LHCN-M2 (cell line): ENCODE measurements at places on chromosomes 2 and 18. TPM values are rescaled to one million over a fixed set of nuclear protein-coding genes. Genes with fewer than 3 reads are reported as not detected.

DNA sequence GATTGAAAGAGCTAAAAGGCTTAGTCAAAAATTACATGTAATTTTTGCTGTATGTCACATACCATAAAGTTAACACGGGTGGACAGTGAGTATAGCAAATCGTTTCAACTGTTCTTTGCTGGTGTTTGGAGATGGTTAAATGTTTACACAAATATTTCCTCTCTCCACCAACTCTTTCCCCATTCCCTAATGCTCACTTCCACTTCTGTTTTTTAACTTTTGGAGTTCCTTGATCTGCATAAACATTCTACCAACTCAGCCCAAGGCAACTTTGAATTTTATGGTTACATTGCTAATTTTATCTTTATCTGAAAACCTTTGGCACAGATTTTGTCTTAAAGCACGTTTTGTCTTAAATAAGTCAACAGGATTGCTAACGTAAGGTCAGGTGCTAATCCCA, 1.9 kb upstream of the SPOPL start:
- DNase-seq: no peak

DNA sequence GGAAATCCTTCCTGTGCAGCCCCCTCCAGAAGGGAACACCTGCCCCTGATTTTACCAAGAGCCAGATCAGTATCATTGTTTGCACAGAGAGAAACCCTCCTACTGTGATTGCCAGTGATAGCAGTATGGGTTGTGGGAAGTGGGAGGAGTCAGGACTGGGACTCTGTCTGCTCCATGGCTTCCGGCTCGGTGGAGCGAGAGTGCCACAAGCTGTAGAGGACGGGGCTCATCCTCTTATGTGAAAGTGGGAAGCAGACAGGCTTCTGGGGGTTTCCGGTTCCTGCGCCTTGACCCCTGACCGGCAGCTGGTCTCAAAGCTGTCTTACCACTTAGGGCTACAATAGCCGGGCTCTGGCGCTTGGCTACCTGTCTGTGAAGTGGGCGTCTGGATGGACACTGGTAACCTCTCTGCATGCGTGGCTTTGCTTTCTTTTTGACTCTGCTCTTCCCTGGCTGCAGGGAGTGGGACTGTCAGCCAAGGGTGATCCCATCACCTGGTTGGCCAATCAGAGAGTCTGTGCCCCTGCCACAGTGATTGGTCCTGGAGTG, 79.7 kb downstream of the BCL2L11 start:
- DNase-seq: no peak

DNA sequence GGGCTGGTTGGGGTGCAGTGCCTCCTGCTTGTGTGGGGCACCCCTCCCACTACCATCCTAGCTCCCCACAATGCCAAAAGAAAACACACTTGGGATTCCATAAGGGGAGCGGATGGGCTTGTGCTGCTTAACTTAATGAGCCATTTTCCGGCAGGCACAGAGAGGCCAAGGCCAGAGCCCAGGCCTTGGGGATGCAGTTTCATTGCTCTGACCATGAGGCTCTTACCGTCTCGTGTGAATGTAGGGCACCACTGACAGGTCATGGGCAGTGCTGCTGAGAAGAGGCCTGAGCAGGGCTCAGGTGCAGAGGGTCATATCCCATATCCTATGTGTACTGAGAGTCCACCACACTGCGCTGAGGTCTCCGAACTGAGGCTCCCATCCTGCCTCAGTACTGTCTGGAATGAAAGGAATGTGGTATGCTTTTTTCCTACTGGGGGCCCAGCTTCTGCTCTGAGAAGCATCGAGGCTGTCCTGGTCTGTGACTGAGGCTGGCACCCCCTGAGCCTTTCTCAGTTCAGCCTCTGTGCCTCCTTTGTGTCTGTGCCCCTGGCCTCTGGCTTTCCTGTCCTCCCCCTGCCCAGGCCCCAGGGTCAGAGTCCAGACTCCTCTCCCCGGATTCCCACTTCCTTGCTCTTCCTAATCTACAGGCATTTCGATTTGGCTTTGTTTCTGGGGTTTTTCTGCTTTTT, 45.2 kb upstream of the MAPRE3 start:
- no peak for DNase-seq

- no peak for DNase-seq
These were observed 2.3 kb downstream of the RBBP8 start for GRCh38 chr18:22935431-22935830.

DNA sequence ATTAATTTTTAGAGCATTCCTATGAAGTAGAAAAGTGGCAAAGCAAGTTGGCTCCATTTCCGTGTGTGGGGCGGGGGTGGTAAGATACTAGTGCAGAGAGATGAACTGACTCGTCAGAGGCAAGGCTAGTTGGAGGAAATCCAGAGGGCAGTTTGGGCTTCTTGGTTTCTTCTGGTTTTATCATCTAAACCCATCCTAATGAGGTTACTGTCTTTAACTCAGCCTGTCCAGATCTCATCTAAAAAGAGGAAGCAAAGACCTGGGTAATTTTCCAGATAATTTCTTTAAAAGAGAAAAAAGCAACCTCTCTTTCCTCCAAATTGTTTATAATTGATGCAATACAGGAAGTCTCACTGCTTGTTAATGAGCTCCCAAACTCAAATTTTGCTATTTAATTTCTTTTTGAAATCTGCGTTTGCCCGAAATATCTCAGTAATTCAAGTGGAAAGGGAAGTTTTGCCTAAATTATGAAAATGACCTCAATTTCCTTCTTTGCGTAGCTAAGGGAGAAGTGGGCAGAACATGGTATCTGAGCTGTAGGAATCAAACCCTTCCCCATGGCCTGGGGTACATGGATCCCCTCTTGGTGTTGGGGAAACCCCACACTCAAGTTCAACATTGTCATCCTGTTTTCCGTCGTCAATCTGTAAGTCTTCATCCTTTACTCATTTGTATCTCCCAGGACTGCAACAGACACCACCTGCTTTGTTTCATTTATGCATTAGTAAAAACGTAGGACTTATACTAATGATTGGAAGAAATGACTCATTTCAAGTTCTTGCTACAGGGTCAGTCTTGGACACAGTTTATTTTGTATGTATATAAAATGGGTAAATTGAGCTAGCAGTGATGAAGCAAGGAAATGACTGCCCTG, 89.1 kb upstream of the KLF7 start:
- peak; percentile 62 for DNase-seq

DNA sequence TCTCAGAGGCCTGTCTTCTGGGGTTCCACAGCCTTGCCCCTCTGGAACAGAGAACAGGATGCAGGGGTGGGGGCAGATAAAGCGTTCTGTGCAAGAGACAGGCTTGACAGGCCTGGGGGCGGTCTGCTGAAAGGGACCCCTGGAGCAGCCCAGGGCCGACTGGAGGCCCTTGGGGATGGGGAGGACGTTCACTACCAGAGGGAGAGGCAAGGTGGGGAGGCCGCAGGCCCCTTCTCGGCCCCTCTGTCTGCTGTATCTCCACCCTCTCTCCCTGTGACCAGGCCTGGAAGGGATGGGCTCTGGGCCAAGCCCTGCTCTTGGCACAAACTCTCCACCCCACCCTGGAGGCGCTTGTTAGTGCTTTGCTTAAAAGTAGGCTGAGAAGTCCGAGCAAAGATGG, 27.3 kb upstream of the INHBB start:
- DNase-seq: no peak

GRCh38 chr18:39441648-39442047, 1876.0 kb upstream of the CELF4 start:
- no peak for DNase-seq

DNA sequence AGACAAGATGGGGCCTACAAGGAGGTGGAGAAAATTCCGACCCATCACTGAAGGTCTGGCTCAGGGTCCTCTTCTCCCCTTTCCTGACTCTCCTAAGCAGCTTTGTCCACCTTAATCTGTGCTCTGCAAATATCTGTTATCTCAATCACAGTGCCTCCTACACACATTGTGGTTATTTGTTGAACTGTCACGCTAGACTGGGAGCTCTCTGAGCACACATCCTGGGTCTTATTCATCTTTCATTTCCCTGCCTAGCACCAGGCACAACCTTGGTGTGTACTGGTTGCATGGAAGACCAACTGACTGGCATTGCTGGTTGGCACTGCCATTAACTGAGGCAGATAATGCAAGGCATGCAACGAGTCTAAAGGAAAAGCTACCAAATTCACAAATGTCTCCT, 122.9 kb upstream of the ST6GAL2 start:
- no peak for DNase-seq

DNA sequence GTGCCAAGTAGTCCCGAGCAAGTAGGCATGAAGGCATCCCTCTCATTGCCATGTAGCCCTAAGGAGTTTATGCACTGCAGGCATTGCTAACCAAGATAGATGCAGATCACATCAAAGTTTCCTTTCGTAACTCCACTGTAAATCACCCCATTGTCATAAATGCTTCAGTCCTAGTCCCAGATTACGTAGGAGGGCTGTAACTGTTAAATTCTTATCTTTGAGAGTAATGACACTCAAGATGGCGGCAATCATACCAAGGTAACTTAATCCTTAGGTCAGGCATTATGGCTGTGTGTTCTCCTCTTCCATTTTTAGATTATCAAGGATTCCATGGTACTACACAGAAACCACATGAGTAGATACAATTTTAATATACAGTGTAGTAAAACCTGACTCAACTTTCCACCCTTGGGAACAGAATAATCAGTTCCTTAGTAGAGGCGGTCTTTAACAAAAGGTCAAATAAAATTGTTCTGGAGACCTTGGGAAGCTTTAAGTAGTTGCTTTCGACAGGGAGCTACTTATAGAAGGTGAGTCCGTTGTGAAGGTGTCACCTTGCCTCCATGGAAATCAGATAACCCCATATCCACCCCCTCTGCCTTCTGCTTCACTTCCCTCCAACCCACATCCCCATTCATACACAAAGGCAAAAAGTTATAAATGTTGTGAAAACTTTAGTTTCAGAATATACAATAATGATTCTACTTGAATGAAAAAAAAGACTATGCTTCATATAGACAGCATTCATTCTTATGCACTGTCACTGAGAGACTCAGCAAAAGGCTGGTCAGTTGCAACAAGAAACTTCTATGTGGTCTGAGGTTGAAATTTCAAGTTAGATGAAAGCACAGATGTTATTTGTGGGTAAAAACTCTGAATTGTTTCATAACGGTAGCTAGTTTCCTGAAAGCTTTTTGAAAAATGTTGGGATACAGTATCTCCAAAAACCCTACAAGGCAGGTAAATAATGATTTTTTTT, 64.8 kb upstream of the GALNT5 start:
- peak; percentile 65 for DNase-seq

MAB21L4 gene
- not detected in 2 replicates for total RNA-seq

PLA2R1 gene
- 5.3 and 7.1 TPM in 2 replicates for total RNA-seq

MC2R gene
- not detected in 2 replicates for total RNA-seq

UGT1A4 gene
- not detected in 2 replicates for total RNA-seq
